ENCODE measurements at places on chromosomes 12 and 14.

DNA sequence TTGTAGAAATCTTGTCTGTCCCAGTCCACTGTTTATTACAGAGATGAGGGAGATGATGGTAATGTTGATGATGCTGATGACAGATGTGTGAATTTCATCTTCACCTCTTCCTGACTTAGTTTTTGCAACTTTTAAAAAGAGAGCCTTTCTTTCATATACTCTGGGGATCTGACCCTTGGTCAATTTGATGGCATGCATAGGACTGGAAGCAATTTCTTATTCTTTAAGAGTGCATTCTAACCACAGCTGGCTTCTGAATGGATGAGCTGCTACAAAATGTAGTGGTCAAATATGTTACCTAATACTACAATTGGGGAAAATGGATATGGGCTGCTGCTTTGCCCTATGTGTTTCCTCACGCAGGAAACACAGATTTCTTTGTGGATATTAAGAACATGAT, 80.8 kb downstream of the MYRFL start:
- no peak for DNase-seq

- DNase-seq, result no peak
These were observed 12.2 kb downstream of the SCYL2 start for GRCh38 chr12:100279159-100279558.

- DNase-seq, result no peak
These were observed 79.0 kb downstream of the SUDS3 start for GRCh38 chr12:118455327-118455726.

DNA sequence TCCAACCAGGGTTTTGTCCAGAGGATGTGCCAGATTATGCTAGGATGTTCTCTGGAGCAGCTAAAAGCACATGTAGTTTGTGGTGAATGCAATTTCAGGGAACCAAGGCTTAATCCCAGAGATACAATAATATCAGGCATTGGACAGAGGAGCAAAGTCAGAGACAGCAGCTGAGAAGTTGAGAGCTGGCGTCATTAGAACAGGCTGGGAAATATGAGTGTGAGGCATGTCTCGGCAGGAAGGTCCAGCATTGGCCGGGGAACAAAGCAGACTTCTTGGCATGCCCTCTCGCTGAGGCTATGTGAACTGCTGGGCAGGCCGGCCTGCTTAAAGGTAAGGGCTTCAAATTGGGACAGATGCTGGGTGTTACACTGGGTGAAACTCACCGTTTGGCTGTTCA, 125.4 kb downstream of the CAND1 start:
- no peak for DNase-seq

DNA sequence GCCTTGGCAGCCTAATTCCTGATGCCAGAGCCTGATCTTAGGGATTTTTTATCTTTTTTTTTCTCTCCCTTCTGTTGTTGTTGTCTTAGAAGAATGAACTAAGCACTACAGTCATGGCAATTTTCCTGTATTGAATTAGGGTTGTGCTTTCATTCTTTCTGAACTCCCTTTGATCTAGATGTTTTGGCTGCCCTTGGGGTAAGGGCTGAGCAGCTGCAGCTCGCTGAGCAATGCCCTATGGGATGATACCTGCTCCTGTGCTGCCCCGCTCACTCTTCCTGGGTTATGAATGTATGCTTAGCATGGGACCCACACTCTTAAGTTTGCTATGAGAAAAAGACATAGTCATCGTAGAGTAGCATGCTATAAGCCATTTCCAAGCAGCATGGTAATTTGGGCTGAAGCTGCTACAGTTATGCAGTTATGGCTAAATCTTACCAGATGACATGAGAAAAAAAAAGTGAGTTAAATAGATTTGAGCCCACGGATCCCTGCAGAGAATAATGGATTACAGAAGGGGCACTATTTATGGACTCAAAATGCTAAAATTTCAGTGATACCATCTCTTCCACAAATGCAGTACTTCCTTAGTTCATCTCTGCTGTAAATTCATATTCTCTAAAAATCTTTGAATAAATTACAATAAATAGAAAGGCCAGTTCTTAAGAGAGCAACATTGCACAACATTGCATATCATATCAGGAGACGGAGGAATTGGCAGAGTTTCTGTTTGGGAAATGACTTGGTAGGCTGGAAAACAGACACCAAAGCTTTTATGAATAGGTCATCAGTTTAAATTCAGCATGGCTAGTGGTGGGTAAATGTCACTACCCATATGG, 79.2 kb upstream of the PTHLH start:
- DNase-seq, result no peak

- no peak for DNase-seq
These were observed 62.5 kb downstream of the ZFP36L1 start for GRCh38 chr14:68730348-68730747.

DNA sequence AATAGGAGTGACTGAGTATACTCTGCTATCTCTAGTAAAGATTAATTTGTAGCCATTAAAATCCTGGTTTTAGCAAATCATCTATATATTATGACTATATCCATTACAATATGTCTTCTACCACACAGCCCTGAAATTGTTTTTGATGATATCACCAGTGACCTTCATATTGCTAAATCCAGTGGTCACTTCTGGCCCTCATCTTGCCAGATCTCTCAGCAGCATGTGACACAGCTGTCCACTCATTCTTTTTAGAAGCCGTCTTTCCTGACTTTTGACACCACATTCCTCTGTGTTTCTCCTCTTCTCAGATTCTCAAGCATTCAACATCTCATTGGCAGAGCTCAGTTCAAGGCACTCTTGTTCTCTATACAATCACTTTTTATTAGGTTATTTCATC, 54.9 kb downstream of the CPNE8 start:
- DNase-seq, result no peak

GRCh38 chr14:41404126-41404525, 202.6 kb upstream of the LRFN5 start:
- DNase-seq, result no peak

DNA sequence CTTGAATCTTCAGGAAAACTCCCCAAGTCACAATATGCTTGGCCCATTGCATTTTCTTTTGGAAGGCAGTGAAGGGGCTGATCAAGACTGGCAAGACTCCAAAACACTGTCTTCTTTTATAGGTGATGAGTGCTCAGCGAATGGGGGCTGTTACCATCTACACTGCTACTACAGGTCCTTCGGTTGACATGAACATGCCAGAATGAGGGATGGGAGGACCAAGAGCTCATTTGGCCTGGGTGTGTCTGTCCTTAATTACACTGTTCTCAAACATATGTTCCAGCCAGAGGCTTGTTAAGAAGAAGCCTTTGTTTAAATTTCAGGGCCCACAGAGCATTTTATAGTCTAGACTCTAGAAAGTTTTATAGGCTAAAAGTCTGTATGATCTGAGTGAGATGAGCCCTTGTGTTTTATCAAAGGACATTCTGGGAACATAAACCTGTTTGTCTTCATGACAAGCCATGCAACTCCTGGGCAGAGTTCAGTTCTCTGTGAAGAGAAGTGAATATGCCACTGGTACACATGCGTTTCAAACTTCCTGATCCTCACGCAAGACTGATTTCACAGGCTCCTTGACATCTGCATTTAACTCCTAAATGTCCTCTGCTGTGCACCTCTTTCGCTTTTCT, 4.7 kb upstream of the FAM234B start:
- no peak for DNase-seq

- DNase-seq, result no peak
These were observed 68.8 kb downstream of the MDGA2 start for GRCh38 chr14:47606566-47606965.

DNA sequence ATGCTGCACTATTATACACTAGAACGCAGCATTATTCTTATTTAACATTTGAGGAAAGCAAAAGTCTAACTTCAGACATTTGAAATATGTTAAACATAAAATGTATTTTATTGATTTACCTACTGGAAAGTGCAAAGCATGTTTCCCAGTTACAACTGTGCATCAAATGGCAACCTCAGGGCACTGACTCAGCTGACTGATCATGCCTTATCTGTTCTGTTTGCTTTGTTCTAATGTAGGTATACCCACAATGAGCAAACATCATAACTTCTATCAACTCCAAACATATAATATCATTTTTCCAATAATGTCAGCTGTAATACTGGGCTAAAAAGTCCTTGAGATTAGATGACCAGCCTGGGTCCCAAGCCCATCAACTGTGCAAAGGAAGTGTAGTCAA, 431.0 kb downstream of the FOXG1 start:
- DNase-seq, result no peak

GRCh38 chr12:32366714-32367113, 32.6 kb upstream of the FGD4 start:
- DNase-seq, result no peak

DNA sequence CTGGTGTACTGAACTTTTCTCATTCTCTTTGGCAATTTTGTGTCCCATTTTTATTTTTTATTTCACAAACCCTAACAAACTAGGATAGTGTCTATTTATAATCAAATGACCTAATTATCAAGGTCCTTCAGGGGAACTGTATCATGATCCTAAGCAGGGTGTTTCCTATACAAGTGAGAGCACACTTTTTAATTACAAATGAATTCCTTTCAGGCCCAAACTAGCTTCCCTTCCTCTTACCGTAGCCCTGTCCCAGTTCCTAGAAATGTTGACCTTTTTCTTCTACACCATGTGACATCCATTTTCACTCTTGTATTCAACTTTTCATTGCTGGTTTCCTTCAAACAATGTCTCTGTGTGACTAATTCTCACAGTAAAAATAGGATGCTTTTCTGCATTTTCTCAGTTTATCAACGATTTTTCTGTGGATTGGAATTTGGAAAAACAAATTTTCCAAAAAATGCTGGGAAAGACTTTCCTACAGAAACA, 411.4 kb downstream of the CCDC91 start:
- no peak for DNase-seq

DNA sequence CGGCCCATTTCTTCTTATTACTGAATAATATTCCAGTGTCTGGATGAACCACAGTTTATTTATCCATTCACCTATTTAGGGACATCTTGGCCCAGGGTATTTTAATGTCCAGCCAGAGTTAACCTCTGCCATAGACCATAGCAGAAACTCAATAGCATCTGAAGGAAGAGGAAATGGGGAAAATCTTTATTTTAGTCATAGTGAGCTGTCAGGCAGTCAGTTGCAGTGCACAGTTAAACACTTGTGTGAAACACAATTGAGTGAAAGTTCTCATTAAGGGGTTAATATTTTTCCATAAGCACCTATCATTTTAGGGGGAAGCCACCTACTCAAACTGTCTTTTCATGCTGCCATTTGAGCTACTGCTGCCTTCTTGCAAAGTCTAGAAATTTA, 197.3 kb upstream of the PPFIA2 start:
- DNase-seq, result no peak

DNA sequence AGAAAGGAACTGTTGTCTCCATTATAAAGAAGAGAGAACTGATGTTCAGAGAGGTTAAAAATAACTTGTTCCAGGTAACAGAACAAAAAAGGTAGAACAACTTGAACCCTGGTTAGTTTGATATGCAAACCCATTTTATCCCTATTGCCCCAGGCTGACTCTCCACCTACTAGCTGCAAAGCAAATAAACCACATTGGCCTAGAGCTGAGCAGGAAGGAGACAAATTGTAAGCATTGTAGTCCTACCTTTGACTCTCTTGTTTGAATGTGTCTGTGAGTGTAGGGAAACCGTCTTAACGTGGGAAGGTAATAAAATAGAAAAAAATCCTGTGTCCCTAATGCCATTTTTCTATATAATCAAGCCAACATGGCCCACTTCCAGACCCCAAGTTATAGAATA, 126.4 kb downstream of the CCER1 start:
- DNase-seq, result no peak

DNA sequence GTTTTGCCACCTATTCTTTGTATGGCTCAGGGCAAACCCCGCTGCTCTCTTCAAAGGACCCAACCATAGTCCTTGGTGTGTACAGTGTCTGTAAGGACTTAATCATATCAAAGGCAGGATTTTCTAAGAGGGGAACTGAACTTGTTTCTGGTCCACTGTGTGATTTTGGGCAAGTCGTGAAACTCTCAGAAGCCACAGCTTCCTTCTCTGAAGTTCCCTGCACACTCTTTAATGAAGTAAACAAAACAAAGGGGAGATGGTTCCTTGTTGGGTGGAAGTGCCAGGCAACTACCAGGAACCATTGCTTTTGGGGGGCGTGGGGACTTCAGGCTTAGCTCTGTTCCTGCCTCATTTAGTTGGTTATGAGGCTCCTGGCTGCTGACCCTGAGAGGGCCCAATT, 152.4 kb downstream of the VRK1 start:
- no peak for DNase-seq

DNA sequence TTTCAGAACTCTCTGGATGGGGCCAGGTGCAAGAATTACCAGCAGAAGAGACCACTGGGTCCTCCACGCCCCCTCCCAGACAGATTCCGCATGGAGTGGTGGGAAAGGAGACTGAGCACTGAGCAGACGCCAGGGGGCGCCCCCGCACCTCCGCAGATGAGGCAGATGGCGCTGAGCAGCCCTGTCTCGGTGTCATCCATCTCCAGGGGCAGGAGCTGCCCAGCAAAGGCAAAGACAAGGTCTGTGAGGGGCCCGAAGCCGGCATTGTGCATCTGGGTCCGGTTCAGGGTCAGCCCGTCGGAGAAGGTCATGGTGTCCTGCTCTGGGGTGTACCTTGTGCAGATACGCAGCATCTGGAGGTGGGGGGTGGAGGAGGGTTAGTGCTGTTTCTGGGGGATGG, 6.3 kb upstream of the ITGB7 start:
- DNase-seq, result peak; percentile 70

GRCh38 chr12:122495258-122495657, 5.5 kb downstream of the ZCCHC8 start:
- no peak for DNase-seq

- no peak for DNase-seq
These were observed 42.3 kb upstream of the MDM1 start for GRCh38 chr12:68374307-68374982.

DNA sequence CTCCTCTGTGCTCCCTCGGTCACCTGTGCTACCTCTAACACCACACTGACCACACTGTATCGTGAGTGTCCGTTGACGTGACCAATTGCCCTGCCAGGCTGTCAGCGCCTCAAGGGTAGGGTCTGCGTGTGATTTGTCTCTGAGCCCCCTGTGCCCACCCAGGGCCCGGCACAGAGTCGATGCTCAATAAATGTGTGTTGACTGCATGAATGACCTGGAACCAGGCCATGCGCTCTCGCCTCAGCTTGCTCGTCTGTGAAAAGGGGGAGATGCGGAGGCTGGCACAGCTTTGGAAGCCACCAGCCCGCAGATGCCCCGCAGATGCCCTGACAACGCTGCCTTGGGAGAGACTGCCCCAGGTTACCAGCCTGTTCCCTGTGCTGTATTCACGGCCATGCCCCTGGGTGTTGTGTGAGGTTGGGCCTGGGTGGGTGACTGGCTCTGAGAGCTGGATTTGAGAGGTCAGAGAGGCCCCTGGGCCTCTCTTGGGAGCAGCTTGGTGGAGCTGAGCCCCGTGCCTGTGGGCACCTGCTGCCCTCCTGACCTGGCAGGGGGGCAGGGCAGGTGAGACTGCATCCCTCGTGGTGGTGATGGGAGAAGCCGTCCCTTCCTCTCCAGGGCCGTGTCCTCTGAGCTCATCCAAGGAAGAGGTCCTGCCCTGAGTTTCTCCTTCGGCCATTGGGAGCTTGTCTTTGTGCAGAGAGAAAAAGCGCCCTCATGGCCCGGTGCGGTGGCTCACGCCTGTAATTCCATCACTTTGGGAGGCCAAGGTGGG, 43.2 kb downstream of the CYP46A1 start:
- DNase-seq, result no peak
